Islet precursor cell (in vitro differentiated cells): ENCODE measurements at places on chromosomes 3 and 15.
A peak's percentile ranks its signal among the peaks of the same experiment; 100 is the strongest.

DNA sequence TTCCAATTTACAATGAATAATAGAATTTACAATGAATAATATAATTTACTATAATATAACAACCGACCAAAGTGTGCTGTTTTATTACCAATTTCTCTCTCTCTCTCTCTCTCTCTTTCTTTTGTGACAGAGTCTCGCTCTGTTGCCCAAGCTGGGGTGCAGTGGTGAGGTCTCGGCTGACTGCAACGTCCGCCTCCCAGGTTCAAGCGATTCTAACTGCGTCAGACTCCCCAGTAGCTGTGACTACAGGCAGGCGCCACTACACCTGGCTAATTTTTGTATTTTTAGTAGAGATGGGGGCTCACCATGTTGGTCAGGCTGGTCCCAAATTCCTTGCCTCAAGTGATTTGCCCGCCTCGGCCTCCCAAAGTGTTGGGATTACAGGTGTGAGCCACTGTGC, 17.0 kb upstream of the CCNL1 start:
- DNase-seq, result no peak

- no peak for DNase-seq
These were observed 478.7 kb downstream of the FHIT start for GRCh38 chr3:60772584-60772983.

DNA sequence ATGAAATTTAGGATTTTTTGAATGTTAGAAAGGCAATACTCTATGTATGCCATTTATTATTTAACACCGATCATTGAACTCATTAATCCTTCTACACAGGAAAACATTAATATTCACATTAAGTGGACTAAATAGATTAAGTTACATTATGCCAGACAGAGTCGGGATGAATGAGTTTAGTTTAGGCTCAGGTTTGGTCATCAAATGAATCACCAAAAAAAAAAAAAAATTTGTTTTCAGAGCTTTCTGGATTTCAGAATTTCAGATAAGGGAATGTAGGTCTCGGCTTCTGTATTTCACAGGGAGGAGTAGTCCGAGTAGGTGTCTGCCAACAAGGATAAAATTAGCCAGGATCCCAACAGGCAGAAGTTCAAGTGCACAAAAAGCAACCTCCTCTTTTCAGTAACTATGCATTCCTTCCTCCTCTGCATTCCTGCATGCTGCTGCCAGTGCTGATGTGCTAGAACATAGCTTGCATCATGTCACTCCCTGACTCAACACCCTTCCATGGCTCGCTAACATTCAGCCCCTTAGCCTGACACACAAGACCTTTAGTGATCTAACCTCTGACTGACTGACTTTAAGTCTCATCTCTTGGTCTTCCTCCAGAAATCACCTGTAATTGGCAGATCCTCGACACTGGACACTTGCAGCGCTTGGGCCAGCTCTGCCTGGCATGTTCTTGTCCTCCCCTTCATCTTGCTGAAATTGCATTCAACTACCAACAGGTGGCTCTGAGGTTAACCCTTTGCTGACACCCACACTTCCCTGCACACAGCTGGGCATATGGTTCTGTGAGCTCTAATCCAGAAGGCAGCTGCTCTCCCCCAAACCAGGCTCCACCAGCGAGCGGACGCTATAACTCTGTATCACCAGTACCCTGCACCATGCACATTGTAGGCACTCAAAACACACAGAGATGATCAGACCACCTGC, 145.4 kb upstream of the PROK2 start:
- DNase-seq, result peak; percentile 71

- no peak for DNase-seq
These were observed 22.6 kb downstream of the MEIS2 start for GRCh38 chr15:37077623-37078351.

- DNase-seq, result no peak
These were observed 47.7 kb downstream of the PDZRN3 start for GRCh38 chr3:73576999-73577461.

- DNase-seq, result peak; percentile 33
These were observed 26.7 kb downstream of the TKT start for GRCh38 chr3:53229171-53229570.

DNA sequence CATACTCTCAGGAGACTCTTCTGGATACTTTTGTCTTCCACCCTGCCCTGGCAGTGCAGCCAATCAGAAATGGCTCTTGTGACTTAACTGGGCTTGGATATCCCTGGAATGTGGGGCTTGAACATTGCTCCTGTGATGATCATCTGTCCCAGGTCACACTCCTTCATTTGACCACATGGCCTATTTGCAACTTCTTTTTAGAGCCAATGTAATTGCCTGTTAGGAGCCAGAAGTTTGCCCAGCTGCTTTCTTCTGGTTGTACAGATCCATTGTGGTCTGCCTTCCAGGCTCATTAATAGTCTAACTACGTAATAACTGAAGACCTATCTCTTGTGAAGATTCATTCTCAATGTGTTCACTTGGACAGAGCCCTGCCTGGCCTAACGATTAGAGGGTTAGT, 29.8 kb downstream of the QTRT2 start:
- no peak for DNase-seq

DNA sequence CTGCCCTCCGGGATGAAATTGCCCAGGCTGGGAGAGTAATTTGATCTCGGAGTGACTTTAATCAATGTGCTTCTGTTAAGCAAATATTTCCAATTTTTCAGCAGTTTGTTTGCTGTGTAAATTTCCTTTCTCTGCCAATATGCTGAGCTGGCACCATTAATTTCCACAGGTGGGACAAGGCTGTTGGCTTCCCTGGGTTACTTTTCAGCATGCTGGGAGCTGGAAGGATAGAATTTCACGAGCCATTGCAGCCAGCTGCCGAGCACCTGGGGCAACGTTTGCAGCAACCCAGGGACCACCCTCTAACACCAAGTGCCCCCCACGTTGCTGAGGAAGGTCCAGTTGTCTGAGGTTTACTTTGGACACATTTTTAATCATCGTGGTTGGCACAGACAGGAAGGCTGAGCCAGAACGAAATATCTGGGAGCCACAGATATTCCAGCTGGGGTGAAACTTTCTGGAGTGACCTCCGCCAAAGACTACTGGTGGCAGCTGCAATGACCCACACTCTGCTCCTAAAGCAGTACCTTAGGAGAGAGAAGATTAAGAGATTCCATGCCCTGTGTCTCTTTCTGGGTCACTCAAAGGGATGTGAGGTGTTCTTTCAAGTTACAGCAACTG, 293.3 kb upstream of the RGMA start:
- no peak for DNase-seq

DNA sequence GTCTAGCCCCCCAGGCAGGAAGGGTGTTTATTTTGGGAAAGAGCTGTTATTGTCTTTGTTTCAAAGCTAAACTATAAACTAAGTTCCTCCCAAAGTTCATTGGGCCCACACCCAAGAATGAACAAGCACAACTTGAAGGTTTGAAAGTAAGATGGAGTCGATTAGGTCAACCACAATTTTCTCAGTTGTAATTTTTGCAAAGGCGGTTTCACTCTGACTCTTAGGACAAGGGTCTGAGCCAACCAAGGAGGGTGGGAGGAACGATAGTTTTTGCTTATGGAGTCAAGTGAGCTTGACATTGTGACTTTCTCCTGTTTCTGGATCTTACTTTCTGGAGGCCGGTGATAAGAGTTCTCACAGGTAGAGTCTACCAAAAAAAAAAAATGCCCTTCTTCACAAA, 5.8 kb upstream of the ZNF770 start:
- no peak for DNase-seq

DNA sequence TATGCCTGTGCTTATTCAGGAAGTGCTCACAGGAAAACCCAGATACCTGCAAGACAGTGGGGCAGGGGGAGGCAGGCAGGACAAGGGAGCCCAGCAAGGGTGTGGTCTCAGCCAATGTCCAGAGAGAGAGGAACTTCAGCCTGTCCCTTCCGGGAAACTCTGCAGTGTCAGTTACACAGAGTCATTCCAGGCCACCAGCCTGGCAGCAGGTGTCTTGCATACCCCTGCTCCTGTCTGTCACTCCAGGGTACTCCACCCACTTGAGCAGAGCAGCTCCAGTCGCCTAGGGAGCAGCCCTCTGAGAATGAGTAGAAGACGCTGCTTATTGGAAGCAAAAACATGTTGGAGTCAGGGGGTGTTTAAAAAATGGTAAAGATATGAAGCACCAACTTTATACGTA, 431.2 kb upstream of the RGMA start:
- peak; percentile 57 for DNase-seq

GRCh38 chr3:37729119-37729518, 132.6 kb upstream of the CTDSPL start:
- no peak for DNase-seq

GRCh38 chr3:171005648-171006047, 20.9 kb downstream of the SLC2A2 start:
- no peak for DNase-seq

DNA sequence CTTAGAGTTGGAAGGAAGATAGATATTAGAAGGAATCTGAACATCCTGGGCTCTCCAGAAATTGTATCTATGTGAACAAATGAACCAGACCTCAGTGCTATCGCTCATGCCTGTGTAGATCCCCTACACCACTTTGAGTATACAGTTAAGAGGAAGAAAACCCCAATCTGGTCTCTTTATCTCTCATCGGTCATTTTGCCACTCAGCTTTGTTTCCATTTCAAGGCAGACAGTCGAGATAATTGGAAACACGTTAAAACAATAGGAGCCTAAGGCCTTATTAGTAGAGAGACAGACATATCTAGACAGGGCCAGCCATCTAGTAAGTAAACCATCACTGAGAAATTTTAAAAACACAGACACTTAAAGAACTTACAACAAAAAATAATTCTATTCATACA, 101.6 kb downstream of the MYLK start:
- no peak for DNase-seq

DNA sequence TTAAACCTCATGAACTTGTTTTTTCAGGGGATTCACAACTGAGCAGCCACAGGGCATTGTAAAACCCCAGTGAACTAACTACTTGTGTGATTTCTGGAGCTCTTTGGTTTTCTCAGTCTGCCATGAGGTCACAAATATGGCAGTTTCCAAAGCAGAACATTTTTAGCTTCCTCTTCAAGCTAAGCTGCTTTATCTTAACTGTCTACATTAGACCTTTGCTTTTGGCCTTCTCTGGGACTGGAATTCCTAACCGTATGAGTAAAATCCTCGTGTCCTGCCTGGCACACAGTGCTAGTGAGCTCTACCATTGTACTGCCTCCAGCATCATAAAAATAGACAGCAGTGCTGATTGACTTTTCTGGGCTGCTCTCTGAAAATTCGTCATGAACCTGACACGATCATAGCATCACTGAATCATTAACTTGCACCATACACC, 22.1 kb downstream of the CDIN1 start:
- no peak for DNase-seq

GRCh38 chr3:100317912-100318311, 16.6 kb upstream of the NIT2 start:
- DNase-seq, result no peak

GRCh38 chr3:194526164-194526563, 39.4 kb upstream of the ATP13A3 start:
- DNase-seq, result no peak

- no peak for DNase-seq
These were observed 459.5 kb downstream of the FOXP1 start for GRCh38 chr3:71124048-71124447.
